ENCODE measurements at places on chromosomes 1 and 21.

DNA sequence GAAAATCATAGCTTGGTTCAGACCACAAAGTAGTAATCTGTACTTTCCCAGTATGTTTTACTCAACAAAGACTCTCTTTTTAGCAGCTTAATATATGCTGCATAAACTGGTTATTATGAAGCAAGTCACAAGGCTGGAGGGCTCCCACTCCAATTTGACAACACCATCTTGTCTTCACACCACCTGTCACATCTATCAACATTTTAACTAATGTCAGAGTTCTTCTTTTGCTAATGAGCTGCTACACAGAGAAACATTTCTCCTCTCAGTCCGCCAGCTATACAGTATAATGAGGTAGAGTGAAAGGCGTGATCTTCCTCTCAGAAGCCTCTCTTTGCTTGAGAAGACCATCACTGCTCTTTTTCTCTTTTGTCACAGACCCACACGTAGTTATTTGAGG, 230.1 kb downstream of the BARHL2 start:
- no peak for DNase-seq

- DNase-seq: no peak
Observed at GRCh38 chr1:185284116-185284515, 32.9 kb downstream of the IVNS1ABP start.

DNA sequence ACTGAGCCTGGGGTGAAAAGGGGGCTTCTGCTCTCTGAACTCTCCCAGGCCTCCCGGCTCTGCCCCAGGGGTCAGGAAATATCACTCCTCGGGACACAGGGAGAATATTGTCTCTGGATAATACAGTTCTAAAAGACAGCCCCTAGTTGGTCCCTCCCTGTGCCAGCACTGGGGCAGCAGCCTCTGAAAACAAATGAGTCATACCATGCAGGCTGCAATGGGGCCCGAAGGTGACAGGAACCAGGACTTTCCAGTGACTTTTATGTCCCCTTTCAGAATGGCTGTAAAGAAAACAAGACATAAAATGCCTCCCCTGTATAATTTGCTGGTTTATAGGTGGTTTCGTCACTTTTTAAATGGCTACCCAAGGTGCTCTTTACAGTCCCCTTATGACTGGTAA, 360.0 kb downstream of the NPHP4 start:
- DNase-seq: no peak

- no peak for DNase-seq
Observed at GRCh38 chr1:159339536-159339935, 37.4 kb downstream of the FCER1A start.

DNA sequence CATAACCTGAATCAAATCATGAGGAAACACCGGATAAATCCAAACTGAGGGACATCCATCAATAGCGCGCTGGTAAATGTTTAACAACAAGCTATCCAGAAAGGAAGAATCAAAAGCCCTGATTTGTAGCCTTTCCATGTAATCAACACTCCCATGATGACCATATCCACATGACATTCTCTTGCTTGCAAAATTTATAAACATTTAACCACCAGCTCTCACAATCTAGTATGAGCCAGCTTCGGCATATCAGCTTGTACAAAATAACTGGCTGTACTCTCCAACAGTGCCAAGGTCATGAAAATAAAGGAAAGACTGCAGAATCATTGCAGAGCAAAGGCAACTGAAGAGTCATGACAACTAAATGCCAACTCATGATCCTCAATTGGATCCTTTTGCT, 15.7 kb downstream of the HSD11B1 start:
- no peak for DNase-seq

GRCh38 chr1:114342376-114342775, 168.6 kb downstream of the TRIM33 start:
- DNase-seq: no peak

DNA sequence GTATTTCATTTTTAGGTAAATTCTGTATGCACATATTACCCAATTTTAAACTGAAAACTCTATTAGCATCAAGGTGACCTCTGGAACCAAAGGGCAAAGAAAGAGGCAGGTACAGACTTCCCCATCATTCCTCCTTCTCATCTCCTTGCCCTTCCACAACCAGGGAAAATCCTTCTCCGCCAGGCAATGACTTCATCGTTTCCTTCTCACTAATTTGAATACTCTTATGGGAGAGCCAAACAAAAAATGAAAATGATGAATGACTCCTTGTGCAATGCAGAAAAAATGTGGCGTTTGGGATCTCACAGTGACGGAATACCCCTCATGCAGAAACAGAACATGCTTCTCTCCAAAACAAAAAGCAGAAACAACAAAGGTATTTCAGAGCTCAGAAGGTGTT, 83.7 kb downstream of the HLCS start:
- no peak for DNase-seq

- DNase-seq: no peak
Observed at GRCh38 chr1:177952249-177952648, 17.6 kb downstream of the SEC16B start.

DNA sequence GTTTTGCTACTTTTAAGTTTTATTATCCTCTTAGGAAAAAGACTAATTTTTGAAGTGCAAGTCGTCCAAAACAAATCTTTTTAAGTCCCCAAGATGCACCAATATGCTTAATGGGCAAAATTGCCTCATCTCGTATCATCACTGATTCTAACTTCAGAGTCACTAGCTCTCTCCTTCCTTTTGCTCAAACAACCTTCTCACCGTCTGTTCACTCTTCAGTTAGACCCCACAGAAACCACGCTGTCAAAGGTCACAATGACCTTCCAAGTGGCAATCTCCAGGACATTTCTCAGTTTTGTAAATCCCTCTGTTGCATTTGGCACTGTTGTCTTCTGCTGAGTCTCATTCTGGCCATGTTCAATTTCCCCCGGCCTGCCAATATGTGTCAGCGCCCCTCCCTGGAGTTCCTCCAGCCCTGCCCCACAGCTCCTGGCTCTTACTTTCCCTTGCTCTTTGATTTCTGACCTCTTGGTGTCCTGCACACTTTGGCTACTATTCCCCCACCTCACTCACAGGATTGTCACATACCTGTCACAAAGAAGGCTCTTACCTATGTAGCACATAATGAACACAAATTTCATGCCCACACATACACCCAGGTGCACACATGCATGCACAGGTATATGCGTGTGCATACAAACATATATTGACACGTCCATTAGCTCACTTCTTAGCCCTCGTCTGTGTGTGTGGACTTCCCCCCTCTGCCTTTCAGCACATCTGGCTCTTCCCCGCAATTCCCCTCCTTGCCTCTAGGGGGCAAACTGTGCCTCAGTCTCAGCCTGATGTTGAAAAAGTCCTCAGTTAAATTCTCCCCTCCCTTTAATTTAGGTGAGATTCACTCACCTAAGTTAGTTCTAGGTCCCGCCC, 354.0 kb upstream of the DUSP10 start:
- DNase-seq: no peak

DNA sequence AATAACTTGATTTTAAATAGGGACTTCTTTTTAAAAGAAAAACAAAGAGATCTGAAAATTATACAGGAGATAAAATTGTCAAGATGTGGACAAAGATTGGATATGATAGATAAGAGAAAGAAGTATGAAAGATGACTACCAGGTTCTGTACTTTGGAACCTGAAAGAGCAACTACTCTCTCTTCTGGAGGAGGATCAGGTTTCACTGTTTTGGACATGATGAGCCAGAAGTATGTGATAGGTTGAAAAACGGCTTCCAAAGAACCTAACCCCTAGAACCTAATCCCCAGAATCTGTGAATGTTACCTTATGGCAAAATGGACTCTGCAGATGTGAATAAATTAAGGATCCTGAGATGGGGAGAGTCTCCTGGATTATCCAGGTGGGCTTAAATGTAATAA, 26.2 kb downstream of the RSBN1 start:
- DNase-seq: no peak

DNA sequence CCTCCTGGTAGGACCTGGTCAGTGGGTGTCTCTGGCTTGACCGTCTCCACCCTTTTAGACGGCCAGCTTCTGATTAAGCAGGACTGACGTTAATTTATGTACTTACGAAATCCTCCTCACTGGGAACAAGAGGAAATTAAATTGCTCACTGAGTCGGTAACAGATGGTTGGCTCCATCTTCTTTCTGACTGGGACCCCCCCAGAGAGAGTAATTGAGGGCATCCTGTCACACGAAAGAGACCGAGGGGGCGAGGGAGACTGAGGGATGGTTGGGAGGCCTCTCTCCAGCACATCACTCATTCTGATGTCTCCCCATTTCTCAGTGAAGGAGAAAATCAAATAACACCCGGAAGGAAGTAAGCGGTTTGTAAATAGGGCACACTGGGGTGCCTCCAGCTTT, 104.8 kb downstream of the OMA1 start:
- no peak for DNase-seq

- DNase-seq: peak; percentile 60
Observed at GRCh38 chr1:47785561-47786271, 211.5 kb downstream of the TRABD2B start.

GRCh38 chr21:28334407-28334806, 658.3 kb downstream of the LTN1 start:
- no peak for DNase-seq

DNA sequence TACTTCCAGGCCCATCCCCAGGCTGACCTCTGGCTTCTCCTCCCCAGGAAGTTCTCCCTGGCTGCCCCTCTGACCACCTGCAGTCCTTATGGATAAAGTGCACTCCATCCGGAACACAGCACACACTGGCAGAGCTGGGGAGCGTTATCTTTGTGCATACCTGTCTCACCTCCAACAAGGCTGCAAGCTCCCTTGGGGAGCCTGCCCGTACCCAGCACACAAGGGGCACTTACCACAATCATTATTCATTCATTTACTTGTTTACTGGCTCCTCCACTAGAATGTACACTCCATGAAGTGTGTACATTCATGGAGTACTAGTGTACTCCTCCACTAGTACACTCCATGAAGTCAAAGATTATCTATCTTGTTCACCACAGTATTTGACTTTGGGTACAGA, 30.3 kb downstream of the GLIS1 start:
- DNase-seq: no peak

GRCh38 chr1:147337040-147337630, 94.7 kb downstream of the CHD1L start:
- DNase-seq: no peak

DNA sequence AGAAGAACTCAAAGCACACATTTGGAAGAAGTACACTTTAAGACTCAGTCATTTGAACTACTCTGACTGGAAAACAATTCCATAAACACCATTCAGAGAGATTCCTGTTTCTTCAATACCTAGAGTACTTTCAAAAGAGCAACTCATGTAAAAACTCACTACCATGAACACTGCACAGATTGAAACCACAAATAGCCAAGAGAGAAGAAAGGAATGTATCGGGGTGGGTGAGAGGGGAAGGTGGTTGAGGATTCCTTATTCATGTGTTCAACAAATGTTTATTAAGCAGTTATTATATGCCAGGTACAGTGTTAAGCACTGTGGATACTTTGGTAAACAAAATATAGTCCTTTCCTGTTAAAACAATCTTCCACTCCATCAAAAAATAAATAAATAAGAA, 64.7 kb downstream of the NRIP1 start:
- no peak for DNase-seq

DNA sequence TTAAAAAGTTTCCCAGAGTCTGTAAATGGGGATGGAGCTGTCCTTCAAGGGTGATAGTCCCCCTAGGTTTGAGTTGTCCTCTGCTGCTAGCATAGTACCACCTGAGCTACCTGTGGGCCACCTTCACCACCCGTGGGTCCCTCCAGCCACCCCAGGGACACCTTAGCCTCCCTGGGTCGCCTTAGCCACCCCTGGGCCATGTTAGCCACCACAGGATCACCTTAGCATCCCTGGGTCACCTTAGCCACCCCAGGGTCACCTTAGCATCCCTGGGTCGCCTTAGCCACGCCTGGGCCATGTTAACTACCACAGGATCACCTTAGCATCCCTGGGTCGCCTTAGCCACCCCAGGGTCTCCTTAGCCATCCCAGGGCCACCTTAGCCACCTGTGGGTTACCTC, 67.1 kb downstream of the ADARB1 start:
- DNase-seq: no peak

DNA sequence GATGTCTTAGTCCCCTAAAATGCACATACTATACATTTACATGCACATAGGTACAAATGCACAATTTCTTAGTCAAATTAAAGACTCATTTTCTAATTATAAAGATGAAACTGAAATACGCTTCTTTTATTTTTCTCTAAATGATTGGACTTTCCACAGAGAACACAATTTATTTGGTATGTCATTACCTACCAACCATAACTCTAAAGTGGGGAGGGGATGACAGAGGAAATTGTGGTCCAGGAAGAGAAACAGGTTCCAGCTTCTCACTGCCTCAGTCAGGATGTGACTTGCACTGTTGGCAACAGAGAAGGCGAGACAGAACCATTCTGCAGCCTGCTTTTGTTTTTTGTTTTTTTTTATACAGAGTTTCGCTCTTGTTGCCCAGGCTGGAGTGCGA, 1189.2 kb downstream of the PLA2G4A start:
- DNase-seq: no peak

- DNase-seq: peak; percentile 26
Observed at GRCh38 chr1:178961331-178961730, 64.4 kb upstream of the FAM20B start.

GRCh38 chr1:6724517-6725141, 23.0 kb upstream of the DNAJC11 start:
- DNase-seq: no peak

DNA sequence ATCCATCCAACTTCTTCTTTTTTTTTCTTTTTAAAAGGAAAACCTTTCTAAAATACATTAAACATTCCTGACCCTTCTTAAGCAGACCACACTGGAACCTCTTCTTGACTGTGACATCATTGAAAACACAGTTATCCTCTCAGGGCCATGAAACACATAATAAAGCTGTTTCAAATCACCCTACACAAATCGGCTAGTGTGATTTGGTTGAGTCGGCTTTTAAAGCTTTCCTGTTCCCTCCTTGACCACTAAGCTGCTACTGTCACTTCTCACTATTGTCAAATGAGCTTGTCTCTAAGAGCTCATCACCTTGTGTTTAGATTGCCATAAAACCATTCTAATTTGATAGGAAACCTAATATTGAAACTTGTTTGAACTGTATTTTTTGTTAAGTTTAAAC, 5.9 kb downstream of the USP24 start:
- DNase-seq: no peak

DNA sequence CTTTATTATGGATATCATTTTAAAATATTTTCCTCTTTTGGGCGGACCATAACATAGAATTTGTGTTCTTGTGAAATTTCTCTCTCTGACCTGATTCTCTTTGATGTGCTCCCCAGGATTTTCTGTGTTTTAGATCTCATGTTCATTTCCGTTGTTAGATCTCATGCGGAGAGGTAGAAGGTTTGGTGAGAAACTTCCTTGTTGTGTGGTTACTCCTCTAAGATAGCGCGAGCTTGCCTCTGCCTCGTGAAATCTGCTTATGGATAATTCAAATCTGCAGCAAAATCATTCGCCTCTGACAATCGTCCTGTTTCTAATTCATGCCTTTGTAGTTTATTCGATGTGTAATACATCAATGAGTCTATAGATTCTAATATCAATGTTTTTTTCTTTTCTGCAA, 580.4 kb downstream of the USP25 start:
- DNase-seq: no peak
